ENCODE measurements at places on chromosomes 7 and 10.

GRCh38 chr7:22193450-22193983, 163.4 kb downstream of the RAPGEF5 start:
- peak; percentile 63 for DNase-seq

GRCh38 chr7:157495594-157495993, 158.8 kb downstream of the DNAJB6 start:
- no peak for DNase-seq

DNA sequence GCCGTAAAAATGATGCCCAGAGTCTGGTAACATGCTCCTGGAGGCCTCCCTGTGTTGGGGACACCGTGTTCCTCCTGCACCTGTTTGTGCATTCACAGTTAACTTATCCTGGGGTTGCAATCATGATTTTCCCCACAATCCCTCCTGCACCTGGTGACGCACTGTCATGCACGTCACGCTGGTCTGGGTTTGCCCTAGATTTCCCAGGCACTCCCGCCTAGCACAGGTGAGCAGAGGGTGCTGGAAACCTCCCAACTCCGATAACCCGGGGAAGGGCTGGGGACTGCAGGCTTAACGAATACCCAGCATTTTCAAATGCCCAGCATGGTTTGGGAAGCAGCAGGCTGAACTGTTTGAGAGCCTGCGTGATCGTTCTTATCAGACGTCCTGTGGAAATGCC, 427.1 kb downstream of the TCERG1L start:
- DNase-seq, result no peak

- no peak for DNase-seq
Observed at GRCh38 chr10:48506147-48506917, 98.5 kb downstream of the ARHGAP22 start.

GRCh38 chr7:141464551-141464950, 86.7 kb upstream of the AGK start:
- no peak for DNase-seq

DNA sequence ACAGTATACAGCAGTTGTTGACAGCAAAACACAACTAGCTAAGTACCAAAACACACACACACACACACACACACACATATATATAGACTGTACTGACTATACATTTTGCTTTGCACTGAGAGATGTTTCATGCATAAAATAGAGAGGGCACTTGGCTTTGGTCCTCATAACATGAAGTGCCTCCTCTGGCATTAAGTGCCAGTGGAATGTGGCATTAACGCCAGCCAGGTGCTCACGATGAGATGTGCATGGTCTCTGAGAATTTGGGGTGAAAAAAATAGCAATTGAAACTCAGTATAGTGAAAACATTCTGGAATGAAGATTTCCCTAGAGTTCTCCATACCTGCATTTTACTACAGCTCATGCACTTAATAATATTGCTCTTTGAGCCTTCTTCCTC, 70.0 kb upstream of the INSYN2A start:
- DNase-seq, result no peak

- peak; percentile 63 for DNase-seq
Observed at GRCh38 chr10:73625004-73625883, 16.0 kb downstream of the MYOZ1 start.

GRCh38 chr7:44681645-44682044, 67.0 kb upstream of the ZMIZ2 start:
- DNase-seq, result no peak

GRCh38 chr7:23346316-23346715, 47.2 kb downstream of the MALSU1 start:
- DNase-seq, result no peak

DNA sequence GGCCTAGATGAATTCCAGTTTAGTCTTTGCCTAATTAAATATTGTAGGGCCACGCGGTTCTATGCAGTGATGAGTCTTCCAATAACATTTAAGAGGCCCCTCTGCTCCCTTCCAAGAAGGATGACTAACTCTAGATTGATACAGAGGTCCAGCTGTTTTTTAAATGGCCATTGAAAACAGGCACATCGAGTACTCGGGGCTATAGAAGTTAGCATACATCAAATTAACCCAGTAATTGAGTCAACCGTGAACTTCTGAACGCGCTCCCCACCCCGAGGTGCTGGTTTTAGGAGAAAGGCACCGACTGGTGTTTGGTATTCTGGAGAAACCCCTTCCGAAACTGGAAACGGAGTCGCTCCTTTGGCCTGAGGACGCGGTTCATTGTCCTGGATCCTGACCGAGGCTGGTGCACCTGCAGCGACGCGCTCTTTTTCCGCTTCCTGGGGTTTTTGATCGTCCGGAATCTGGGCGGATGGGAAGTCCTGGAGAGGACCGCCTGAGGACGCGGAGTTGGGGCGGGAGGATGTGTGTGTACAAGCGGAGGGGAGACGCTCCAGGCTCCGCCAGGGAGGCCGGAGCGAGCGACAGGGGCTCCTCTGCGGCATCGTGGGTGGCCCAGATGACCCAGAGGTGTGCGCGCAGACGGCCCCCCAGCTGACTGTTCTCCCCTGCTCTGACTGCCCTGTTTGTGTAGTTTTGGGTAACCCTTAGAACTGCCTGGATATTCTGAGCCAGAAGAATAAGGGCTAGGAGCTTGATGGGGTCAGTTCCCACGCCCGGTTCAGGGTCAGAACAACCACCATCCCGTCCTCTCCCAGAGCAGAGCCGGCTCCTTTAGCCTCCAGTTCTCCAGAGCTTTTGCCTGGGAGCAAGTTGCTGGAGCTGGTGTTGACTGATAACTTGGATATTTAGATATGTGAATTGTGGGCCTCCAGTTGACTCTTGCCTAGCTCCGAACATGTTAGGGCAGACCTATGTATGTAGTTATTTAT, 711 bp downstream of the FAM221A start:
- DNase-seq, result peak; percentile 25

DNA sequence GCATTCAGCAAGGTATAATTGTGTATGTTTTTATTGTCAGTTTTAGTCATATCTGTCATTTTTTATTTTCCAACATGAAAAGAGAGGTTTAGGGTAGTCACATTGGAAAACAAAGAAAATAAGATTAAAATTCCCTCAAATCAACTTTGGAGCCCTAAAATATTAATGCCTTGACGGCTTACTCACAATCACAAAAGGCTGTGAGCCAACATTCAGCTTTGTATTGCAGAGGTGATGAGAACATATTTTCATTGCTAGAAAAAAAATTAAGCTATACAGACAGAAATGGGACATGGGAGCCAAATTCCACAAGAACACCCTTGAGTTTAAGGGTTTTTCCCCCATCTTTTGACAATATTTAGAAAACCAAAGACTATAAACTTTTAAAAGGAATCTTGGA, 30.2 kb downstream of the CALD1 start:
- DNase-seq, result no peak

DNA sequence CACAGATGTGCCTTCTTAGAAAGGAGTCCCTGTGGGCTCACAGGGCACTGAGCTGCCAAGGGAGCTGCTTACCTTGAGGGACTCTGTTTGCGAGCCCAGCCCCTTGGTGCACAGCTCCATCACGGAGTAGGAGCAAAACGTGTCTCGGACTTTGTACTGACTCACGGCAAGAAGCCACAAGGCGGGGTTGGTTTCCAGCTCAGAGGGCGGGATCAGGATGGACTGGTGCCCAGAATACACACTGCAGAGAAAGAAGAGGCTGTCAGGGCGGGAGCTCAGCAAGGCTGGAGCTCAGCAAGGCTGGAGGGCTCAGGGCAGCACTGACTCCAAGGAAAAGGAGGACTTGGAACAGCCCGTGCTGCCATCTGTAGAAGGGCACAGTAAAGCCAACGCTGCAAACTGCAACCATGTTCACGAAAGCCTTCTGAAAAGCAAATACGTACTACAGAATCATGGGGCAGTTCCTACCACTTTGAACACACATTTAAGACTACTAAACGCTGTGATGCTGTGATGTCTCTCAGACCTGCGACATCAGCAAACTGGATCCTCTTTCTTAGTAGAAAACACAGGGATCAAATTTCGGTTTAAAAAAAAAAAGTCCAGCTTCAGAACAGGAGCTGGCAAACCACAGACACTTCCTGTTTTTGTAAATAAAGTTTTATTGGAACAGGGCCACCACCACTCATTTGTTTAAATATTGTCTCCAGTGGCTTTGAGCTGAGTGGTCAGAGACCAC, 194.3 kb downstream of the ZMYND11 start:
- no peak for DNase-seq

- no peak for DNase-seq
Observed at GRCh38 chr10:10814069-10814468, 203.6 kb upstream of the CELF2 start.

GRCh38 chr7:146004805-146005204, 111.8 kb upstream of the CNTNAP2 start:
- no peak for DNase-seq

DNA sequence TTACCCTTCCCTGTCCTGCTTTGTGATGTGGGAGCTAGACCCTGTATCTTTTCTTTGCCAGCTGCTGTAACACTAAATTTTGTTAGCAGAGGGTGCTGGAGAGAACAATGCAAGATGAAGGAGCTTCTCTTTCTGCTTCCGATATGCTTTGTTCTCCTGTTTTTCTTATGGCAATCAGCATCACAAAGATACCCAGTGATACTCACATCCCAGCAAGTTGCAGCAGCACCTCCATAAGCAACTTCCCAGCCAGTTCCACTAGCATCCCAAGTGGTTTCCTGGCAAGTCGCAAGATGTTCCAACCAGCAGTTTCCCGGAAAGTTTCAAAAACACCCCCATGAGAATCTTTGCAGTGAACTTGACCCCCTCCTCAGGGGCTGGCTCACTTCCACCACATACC, 148.6 kb downstream of the IMMP2L start:
- no peak for DNase-seq

All from anterior cingulate cortex (tissue), 58 donors.